ENCODE measurements at places on chromosomes 2 and 18.

DNA sequence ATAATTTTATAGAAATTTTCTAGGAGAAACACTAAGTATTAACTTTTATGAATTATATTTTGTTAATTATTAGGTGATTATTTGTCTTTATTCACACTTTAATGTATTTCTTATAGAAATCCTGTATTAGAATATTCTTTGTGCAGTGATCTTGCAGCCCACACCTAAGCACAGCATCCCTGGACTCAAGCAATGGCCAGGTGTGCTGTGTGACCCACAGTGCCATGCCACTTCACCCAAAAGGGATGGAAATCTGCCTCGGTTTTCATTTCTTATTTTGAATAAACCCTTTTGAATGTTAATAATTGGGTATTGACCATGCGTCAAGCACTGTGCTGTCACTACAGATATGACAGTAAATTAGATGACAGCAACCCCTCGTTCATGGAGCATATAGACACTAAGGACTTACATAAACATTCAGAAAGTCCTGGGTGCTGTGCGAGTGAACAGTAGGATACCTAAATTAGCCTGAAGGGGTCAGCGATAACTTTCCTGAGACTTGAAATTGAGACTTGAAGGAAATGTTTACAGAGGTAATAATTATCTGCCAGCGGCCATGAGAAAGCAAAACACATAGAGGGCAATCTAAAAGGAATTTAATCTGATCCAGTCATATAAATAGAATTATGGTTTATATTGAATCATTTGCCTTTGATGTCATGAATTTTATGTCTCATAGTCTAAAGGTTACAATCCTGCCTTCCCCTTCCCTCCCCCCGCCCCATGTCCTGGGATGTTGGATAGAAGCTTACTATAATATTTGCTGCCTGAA lies 52.7 kb upstream of the CALCRL start:
- peak; percentile 28 for DNase-seq

DNA sequence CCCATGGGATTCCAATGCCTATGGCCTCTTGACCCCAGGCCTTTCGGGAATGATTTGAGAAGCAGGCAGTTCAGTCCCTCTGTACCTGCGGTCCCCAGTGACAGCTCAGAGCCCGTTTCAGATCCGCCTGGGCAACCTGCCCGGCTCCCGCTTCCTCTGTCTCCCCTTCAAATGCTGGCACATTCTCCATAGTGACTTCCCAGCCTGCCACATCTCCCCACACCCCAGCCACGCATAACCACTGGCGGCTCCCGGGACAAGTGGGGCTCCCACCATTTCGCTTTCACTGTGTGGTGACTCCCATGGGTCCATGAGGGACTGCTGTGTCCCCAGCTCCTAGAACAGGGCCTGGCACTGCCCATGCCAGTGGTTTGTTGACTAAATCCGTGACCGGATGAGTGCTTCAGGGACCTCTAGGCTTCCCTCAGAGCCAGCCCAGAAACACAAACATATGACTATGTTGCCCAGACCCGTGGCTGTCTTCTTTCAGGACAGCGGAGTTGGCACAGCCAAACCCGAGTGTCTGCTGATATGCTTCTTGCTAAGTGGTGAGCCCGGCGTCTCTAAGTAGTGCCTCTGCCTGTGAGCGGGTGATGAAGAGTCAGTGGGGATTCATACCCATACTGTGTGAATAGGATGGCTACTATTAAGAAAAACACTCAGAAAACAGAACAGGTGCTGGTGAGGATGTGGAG lies 91.2 kb downstream of the GLI2 start:
- DNase-seq = no peak

DNA sequence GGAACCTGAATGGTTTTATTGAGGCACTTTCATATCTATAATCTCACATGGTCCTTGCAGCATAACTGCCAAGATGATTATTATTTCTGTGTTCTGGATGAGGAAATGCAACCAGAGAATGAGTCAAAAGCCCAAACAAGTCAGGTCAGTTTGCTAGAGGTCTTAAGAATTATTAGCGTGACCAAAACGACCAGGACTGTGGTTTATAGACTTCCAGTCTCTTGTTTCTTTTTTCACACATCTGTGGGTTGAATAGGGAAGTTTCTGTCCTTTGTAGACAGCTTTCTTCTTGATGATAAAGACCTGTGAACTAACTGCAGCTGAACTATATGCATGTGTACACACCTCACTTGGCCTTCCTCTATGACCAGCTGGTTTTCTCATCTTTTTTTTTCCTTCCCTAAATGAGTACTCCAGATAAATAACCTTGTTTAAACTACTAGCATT lies 13.9 kb downstream of the ADAM23 start:
- no peak for DNase-seq

DNA sequence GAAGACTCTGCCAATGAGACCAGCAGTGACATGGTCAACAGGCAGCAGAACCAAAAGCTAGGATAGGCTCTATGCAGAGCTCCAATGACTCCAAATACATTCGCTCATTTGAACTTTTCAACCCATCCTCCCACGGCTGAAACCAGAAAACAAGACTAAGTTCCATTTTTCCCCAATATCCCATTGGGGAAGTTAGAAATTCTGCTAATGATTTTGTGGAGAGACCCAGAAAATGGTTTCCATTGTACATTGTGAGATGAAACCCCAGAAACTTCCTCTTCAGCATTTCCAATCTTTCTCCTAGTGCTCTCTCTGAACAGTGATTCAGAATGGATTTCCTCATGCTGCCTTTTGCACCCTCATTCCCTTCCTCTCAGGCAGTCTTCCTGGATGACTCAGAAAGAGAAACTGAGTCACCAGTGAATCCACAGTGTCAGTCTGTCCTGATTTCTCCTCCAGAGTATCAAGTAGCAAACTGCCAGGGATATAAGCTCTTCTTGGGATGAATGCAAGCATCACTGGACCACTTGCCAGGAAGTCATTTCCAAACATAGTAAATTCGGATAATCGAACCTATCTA lies 467.7 kb upstream of the ID2 start:
- DNase-seq = no peak
